ENCODE measurements at places on chromosomes 4 and X. TPM values are rescaled to one million over a fixed set of nuclear protein-coding genes. Genes with fewer than 3 reads are reported as not detected.

The TIMP1 gene
- 3.9 TPM for total RNA-seq

The ASMT gene
- not detected for total RNA-seq

The TIGD4 gene
- 1.0 TPM for total RNA-seq

The RNF175 gene
- total RNA-seq: not detected

The ABCE1 gene
- total RNA-seq: 100 TPM

The SLC6A14 gene
- total RNA-seq: 0.12 TPM

The GPR119 gene
- not detected for total RNA-seq

The IL3RA gene
- total RNA-seq: 0.21 TPM

The STIM2 gene
- 28.5 TPM for total RNA-seq

The TEX13B gene
- not detected for total RNA-seq

The GLOD5 gene
- total RNA-seq: not detected

The IL1RAPL1 gene
- total RNA-seq: not detected

The HSPA4L gene
- total RNA-seq: 3.6 TPM

The TCEAL7 gene
- not detected for total RNA-seq

The RHOH gene
- not detected for total RNA-seq

The GABRB1 gene
- 9.2 TPM for total RNA-seq

The LETM1 gene
- 63.9 TPM for total RNA-seq

The GAGE12G gene
- total RNA-seq: not detected

The NLGN3 gene
- 0.67 TPM for total RNA-seq

The VEGFD gene
- total RNA-seq: not detected

The UBE2K gene
- total RNA-seq: 144 TPM
